Kidney (tissue), 22 donors: ENCODE measurements at places on chromosomes 11 and 22. TPM values are rescaled to one million over a fixed set of nuclear protein-coding genes. Genes with fewer than 3 reads are reported as not detected.
A peak's percentile ranks its signal among the peaks of the same experiment; 100 is the strongest.

The CSF2RB gene
- 11.4 TPM for total RNA-seq

The FAM111B gene
- total RNA-seq, result 2.2 TPM

The CATSPER1 gene
- total RNA-seq, result 0.76 TPM

The TEX54 gene
- not detected for total RNA-seq

The APOBEC3C gene
- total RNA-seq, result 19.8 TPM

The DBX1 gene
- not detected for total RNA-seq

The GUCY1A2 gene
- 16.1 TPM for total RNA-seq

The GRAMD1B gene
- total RNA-seq, result 4.4 TPM

The TRIM64C gene
- not detected for total RNA-seq

The GAL gene
- 0.31 TPM for total RNA-seq

The DEFB131B gene
- not detected for total RNA-seq

The HEPN1 gene
- total RNA-seq, result not detected

The C11orf91 gene
- total RNA-seq, result not detected

The MS4A6A gene
- total RNA-seq, result 145 TPM

The ZBTB16 gene
- 126 TPM for total RNA-seq

The SELENOO gene
- 19.7 TPM for total RNA-seq

DNA sequence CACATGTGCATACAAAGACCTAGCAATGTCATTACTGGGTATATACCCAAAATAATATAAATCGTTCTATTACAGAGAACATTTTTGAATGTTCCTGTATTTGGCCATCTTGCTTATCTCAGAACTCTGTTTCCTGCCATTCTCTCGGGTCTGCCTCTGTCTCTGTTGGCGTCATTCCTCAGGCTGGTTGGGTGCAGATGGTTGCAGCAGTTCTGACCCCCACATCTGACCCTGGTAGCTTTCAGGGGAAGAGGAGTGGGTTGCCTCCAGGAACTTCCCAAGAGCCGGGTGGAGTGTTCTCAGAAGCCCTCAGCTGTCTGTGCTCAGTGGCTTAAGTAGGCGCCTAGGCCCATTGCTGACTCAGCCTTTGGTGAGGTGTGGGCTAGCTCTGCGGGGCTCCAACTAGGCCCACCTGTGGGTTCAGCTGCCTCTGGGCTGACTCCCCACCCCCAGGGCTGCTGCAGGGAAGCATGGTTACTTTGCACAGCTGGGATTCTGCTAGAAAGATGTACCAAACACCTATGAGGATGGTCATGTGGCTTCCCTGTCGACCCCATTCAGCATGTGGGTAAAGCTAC lies 114.0 kb downstream of the TBC1D22A start:
- no peak for DNase-seq

DNA sequence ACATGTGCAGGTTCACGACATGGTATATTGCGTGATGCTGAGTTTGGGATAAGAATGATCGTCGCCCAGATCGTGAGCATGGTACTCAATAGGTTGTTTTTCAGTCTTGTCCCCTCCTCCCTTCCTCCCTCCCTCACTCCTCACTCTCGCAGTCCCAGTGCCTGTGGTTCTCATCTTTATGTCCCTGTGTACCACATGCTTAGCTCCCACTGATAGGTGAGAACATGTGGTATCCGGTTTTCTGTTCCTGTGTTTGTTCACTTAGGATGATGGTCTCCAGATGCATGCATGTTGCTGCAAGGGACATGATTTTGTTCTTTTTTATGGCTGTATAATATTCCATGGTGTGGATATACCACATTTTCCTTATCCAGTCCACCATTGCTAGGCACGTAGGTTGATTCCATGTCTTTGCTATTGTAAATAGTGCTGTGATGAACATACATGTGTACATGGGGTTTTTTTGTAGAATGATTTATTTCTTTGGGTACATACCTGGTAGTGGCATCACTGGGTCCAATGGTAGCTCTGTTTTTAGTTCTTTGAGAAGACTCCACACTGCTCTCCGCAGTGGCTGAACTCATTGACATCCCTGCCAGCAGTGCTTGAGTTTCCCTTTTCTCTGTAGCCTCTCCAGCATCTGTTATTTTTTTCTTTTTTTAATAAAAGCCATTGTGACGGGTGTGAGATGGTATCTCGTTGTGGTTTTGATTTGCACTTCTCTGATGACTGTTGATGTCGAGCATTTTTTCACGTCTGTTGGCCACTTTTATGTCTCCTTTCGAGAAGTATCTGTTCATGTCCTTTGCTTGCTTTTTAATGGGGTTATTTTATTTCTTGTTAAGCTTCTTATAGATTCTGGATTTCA lies 16.4 kb downstream of the ZBED4 start:
- no peak for DNase-seq

DNA sequence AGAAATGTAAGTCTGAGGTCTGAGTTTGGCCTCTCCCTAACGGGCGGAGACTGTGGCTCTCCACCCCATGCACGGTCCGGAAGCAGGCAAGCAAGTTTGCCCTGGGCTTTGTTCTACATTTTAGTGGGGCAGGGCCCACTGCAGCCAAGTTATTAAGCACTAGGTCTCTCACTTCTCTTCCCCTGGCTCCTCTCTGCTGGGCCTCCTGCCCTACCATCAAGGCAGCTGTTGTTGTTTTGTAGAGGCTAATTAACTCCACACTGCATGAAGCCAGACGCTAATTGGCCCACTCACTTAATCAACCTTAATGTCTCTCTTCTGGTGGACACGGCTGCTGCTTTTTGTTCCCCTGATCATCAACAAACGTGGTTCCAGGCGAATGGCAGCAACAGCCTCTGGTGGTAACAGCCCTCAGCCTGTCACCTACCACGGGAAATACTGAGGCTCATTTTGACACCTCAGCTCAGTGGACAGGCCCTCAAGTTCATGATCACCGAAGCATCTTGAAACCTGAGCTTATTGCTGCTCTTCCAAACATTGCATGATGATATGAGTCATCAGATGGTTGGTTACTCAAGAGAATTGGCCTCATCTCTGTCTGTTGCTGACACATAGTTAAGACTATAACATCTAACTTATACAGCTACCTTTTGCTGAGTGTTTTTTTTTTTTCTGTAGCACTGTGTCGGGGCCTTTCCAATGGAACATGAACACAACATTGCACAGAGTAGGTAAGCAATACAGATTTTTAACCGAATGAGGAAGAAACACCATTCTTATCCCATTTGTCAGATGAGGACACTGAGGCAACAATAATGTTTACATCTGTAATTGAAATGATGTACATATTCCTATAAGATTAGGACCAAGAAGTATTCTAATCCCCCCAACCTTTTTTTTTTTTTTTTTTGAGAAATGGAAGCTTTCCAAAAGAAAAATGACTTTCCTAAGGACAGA lies 20.8 kb upstream of the LMO2 start:
- peak; percentile 31 for DNase-seq

GRCh38 chr11:110172468-110173065 lies 79.4 kb downstream of the ZC3H12C start:
- no peak for DNase-seq

GRCh38 chr11:22433094-22433455 lies 94.9 kb downstream of the SLC17A6 start:
- DNase-seq, result no peak

GRCh38 chr11:97684486-97685439 lies 1295.0 kb downstream of the JRKL start:
- DNase-seq, result no peak

- no peak for DNase-seq
These were observed 10.8 kb upstream of the CALCB start for GRCh38 chr11:15062599-15062998.

GRCh38 chr11:62142043-62142375 lies 18.2 kb downstream of the INCENP start:
- no peak for DNase-seq

DNA sequence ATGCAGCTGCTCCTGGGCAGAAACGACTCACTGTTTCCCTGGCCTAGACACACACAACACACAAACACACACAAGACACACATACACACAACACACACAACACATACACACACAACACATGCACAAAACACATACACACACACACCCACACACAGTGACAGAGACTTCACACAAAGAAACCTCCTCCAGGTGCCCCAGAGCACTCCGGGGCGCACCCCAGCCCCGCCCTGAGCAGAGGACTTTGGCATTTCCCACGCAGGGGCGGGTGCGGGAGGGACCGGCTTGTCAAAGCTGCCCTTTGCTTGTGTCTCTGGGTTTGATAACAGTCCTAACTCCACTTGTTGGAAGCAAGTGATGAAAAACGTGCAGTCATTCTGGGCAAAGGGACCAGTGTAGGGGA lies 6.5 kb downstream of the APOBEC3A start:
- no peak for DNase-seq

DNA sequence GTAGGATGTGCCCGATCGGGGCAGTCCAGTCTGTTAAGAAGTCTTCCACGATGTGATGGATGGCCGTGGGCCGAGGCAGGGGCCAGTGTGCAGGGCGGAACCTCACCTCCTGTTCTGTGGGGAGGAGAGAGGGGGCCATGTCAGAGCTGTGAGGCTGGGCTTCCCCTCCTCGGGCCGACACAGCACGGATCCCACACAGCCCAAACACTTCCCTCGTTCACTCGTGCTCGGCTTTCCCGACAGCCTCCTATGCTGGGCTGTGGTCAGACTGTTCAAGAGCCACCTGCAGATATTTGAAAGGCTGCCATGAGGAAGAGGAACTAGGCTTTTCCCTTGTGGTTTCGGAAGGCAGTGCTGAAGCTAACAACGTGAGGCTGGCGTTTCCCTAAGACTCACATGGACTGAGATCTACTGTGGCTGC lies 12.3 kb upstream of the TXN2 start:
- DNase-seq, result no peak

GRCh38 chr11:20372081-20372626 lies 8.6 kb downstream of the HTATIP2 start:
- DNase-seq, result no peak

GRCh38 chr11:106670069-106670468 lies 348.2 kb downstream of the GUCY1A2 start:
- DNase-seq, result no peak

GRCh38 chr11:20278727-20279126 lies 84.8 kb upstream of the HTATIP2 start:
- peak; percentile 6 for DNase-seq

- DNase-seq, result peak; percentile 40
These were observed 15.6 kb downstream of the NPTXR start for GRCh38 chr22:38828191-38828590.

DNA sequence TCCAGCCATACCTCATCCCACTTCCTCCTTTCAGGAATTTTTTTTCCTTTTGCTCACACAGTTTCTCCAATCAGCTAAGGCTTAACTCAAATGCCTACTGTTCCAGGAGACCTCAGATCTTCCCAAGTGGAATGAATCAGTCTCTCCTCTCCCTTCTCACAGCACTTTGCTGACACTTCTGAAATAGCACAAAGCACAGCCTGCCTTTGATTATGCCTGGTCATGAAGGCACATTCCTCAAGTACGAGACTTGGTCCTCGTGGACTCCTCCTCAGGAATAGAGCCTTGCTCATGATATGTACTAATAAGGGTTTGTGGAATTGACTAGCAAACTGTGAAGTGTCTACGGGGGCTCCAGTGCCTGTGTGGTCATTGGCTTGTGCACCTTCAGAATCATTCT lies 176.7 kb upstream of the TENM4 start:
- DNase-seq, result no peak

DNA sequence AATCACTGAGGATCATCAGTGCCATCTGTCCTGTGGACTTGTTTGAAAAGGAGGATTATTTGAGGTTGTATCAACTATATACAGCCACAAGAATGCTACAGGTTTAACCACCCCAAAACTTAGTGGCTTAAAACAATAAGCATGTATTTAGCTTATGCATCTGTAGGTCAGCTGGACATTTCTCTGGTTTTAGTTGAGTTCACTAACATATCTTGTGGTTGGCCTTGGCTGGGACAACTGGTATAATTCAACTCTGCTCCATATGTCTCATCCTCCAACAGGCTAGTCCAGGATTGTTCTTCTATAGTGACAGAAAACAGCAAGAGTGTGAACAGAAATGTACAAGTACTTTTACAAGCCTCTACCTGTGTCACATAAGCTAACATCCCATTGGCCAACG lies 49.9 kb upstream of the SOX6 start:
- DNase-seq, result no peak

DNA sequence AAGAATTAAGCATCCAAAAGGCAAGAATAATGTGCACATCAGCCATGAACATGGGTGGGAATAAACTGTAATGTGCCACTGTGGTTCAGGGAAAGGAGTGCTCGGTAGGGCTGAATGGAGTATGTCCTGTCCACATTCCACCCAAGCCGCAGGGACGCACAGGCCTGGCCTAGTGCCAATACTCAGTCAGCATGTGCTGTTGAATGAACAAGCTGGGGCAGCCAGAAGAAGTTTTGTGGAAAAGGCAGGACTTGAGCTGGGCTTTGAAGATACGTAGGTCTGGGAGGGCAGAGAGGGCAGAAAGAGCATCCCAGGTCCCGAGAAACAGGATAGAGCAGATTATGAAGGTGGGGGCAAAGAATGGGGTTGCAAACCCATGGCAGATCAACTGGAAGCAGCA lies 60.0 kb upstream of the PLET1 start:
- DNase-seq, result peak; percentile 60

DNA sequence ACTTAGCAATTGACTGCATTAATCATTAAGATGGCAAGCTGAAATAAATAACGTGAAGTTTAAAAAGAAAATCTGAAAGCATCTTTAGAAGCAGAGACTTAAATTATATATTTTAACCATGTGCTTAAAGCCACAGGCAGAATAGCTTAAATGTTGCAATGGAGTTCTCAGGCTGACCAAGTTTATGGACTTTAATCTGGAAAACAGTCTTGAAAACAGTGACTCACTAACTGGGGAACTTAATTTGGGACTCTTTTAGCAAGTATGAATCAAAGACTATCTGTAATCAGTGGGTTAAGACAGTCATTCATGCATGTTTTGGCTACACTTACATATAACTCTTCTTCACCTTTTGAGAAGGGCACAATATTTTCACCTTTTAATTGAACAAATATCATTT lies 12.6 kb upstream of the GLYATL1 start:
- DNase-seq, result peak; percentile 23

GRCh38 chr22:19228179-19228578 lies 49.6 kb upstream of the SLC25A1 start:
- no peak for DNase-seq

- no peak for DNase-seq
These were observed 441.2 kb downstream of the LRRC4C start for GRCh38 chr11:41018224-41018623.

DNA sequence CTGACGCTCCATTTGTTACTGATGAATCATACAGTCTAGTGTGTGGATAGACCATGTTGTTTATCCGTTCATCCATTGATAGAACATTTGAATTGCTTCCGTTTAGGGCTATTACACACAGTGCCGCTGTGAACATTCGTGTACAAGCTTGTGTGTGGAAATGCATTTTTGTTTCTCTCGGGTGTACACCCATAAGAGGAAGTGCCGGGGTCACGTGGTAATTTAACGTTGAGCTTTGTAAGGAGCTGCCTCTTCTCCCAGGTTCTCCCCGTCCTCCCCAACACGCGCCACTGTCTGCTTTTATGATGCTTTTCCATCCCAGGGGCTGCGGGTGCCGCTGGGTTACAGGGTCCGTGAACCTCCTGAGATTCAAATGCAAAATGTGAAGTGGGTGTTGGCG lies 142.3 kb downstream of the IGLL1 start:
- DNase-seq, result no peak
